CD4-positive, alpha-beta T cell treated with Interleukin-17A for 1 hour (primary cell): ENCODE measurements at places on chromosomes 7 and 10.

DNA sequence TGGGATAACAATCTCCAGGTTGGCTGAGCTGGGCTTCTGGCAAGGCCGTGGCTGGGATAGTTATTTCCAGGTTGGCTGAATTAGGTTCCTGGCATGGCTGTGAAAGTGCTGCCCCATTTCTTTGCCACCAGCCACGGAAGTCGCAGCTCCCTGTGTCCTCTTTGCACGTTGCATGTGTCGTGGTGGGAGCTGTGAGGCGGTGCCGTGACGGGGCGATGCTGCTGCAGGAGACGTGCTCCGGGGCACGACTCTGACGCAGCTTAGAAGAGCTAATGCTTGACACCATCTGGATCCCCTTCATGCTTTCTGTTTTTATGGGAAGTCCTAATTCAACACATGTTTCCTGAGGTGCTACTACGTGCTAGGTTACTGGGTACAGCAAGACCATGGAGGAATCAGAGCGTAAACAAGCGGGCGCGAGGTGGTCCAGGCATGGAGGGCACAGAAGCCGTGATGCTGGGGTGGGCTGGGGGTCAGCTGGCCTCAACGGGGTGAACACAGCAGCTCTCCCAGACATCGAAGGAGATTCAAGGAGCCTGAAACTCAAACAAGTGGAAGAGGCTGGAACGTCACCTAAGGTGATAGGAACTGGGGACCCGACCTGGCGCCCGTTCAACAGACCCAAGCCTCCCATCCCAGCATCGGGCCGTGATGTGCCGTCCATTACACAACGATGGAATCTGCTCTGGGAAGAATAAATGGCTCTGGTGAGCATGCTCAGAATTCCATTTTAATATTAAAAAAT lies 407.1 kb downstream of the DNAJB6 start:
- DNase-seq, result no peak

GRCh38 chr10:35506741-35507140 lies 98.4 kb upstream of the GJD4 start:
- no peak for DNase-seq

GRCh38 chr10:24310104-24310503 lies 101.2 kb downstream of the KIAA1217 start:
- DNase-seq, result no peak

- no peak for DNase-seq
Observed at GRCh38 chr10:97128039-97128492, 57.7 kb downstream of the SLIT1 start.

DNA sequence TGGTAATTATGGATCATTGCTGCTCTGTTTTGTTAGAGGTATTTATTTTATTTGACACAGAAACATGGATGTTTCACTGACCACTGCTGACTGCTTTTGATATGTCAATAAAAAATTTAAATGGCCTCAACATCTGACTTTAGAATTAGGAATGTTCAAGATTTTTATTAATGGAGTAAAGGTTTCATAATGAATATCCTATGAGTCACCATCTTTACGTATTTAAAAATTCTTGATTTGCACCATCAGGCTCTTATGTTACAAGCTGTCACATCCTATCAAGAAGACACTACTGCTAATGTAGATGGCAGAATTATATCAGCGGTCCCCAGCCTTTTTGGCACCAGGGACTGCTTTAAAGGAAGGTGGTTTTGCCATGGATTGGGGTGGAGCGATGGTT lies 578.7 kb upstream of the NRP1 start:
- DNase-seq, result no peak

GRCh38 chr7:95546647-95547046 lies 49.7 kb downstream of the PDK4 start:
- no peak for DNase-seq

DNA sequence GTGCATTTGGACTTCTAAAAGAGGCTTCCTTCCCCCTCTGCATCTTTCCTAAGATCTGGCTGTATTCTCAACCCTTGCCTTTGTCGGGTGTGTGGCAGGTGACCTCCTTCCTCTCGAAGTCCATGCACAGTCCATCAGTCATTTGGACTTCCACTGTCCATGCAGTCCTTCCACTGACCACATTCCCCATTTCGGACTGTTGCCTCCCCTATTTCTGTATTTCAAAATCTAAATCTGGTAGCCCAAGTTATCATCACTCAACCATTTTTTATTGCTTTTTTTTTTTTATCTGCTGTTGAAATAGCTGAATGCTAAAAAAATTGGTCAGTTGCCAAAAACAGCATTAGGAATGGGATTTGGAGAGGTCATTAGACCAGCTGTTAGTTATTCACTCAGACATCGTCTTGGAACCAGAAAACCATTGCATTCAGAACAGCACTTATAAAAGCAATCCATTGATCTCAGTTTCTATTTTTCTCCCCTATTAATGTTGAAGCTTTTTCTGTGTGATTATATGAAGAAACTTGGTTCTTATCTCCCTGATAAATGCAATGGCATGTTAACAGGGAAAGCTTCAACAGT lies 575.6 kb downstream of the KIF20B start:
- DNase-seq, result no peak

DNA sequence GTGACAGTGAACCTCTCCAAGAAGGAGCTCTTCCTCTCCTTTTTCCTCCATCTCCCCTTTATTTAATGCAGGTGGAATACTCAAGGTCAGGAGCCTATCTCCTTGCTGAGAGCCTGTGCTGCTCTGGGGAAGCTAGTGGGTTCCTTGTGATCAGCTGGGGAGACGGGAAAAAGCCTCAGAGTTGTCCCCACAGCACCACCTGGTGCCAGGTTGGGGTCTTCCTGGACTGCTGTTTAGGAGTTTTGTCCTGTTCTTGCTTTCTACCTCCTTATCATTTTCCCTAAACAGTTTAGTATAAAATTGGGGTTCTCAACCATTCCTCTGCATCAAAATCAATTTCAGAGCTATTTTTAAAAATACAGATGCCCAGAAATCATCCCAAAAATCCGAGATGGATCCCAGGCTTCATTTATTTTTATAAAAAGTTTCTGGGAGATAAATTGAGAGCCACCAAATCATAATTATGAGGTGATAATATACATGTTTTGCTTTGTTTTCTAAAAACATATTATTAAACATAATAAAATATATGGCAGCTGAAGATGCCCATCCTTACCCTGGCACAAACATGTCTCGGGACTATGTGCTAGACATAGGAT lies 44.3 kb downstream of the MACC1 start:
- no peak for DNase-seq
